Hepatocyte (in vitro differentiated cells): ENCODE measurements at places on chromosomes 1 and 21.

DNA sequence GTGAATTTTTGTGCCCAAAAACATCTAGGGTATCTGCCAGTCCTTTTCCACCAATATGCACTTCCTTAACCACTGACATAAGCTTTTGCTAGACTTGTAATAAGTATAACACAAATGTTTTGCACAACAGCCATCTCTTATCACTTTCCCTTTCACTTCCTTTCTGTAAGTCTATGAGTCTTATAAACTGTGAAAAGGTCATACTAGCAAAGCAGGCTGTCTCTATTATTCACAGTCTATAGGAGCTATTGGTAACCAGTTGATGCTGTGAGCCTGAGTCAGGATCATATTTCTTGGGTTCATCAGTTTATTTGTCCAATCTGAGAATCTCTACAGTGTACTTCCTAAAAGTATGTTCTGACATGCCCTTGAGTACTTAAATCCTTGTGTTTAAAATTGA, 172.6 kb downstream of the CHRM3 start:
- DNase-seq, result no peak

DNA sequence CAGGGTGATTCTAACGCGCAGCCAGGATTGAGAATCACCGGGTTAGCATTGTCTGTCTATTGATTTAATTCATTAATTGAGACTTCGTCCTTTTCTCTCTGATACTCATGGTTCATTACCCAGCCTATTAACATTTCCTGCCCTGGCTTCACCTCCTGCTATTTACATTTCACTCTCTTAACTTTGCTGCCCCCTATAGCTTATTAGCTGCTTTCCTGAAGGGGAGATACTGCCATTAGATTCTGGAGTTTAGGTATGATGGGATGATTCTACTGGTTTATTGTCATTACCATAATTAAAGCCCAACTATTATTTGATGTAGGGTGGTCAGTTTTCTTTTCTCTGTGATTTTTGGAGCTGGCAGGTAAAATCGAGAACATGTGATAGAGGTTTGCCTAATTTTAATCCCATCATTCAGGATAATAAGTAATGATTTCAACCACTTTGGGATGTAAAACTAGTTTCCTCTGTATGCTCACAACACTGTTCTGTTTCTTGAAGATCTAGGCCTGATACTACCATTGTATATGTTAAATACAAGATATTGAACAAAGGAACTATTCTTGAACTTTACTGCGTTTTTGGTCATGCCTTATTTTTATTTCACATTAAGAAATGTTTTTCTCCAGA, 6.4 kb downstream of the PPP2R5A start:
- DNase-seq, result peak; percentile 71

DNA sequence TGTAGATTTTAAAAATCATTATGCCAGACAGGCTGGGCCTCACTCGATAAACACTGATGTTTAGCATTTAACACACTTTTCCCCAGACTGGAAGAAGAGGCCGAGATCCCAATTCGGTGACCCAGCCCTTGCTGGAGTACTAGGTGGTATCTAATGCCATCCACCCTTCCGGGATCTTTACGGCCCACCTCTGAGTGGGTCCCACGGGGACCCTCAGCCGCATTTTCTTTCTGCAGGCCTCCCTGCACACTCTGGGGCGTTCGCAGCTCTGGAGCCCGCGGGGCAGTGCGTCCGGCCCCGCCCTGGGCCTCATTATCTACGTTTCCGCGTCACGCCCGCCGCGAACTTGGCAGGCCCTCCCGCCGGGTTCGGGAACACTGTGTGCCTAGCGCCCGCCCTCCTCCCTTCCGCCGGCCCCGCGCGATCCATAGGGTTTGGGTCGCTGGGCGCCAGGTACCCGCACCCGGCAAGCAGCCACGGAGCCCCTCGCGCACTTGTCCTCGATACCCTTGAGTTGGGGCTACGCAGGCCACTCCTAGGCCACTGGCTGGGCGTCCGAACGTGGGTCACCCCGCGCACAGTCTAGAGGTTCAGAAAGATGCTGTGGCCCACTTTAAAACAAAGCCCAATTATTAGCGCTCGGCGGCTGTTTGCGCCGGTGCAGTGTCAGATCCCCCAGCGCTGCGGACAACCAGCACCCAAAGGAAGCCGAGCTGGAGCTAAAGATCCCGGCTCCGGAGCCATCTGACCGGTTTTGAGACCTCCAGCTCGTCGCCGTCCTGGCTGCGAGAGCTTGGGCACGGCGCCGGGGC, 950 bp upstream of the EVA1C start:
- peak; percentile 67 for DNase-seq

DNA sequence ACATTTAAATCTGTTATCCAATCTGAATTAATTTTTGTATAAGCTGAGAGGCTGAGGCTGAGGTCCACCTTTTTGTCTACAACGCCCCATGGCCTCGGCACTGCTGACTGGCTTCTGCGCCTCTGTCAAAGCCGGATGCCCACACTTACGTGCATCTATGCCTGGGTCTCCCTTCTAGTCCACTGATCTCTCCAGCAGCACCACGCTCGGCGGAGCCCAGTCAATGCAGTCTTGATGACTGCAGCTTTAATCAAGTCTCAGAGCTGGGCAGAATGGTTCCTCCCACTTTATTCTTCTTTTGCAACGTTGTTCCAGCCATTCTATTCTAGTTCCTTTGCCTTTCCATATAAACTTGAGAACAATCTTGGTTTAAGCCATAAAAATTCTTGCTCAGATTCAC, 9.4 kb downstream of the PRDM15 start:
- DNase-seq, result no peak

DNA sequence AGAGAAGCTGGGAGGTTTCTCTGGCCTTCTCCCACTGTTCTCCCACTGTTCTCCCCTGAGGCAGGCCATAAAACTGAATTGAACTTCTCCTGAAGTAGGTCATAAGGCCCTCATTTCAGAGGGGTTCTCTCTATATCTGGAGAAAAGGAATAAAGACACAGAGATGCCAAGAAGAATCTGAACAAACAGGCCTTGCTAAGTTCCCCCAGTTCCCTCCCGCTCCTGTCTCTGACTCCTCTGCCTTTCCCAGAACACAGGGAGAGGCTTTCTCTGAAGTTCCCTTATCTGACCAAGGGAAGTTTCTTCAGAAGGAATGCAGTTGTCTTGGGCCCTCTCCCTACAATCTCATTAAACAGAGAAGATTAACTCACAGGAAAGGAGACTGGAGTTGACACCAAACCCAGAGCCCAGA, 83.4 kb downstream of the SLC16A1 start:
- DNase-seq, result peak; percentile 31

- no peak for DNase-seq
These were observed 15.7 kb downstream of the ZFYVE9 start for GRCh38 chr1:52157582-52157981.

DNA sequence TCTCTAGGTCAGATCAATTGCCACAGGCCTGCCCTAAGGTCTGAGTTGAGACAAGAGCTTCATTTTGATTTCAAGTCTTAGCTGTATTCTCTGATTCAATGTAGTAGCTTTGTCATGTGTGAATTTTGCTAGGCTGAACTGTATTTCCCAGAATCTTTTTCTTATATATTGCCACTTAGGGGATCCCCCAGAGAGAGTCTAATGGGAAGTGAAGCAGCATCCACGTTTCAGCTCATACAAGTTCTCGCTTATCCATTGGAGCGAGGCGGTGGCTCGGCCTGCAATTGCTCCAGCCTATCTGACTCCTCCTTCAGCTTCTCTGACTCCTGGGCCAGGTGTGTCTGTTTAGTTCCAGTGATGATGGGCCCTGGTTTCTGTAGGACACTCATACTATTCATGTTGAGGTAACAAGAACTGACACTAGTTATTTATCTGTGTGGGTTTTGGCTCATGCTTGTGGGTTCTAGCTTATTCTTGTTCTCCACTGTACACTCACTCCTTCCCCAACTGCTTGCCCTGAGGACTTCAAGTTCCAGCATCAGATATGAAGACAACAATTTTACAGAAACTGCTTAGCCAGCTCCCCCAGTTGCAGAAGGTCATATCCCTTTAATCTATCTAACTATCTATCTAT, 48.2 kb downstream of the TBX19 start:
- DNase-seq, result no peak

- DNase-seq, result no peak
These were observed 90.2 kb upstream of the RUNX1 start for GRCh38 chr21:35139382-35139715.

- DNase-seq, result no peak
These were observed 21.9 kb upstream of the MNDA start for GRCh38 chr1:158809256-158809655.

GRCh38 chr1:117638141-117638540, 32.3 kb downstream of the TENT5C start:
- no peak for DNase-seq

GRCh38 chr1:62467092-62467491, 30.2 kb downstream of the USP1 start:
- peak; percentile 6 for DNase-seq

- no peak for DNase-seq
These were observed 1183.7 kb upstream of the PRMT6 start for GRCh38 chr1:105872817-105873216.

DNA sequence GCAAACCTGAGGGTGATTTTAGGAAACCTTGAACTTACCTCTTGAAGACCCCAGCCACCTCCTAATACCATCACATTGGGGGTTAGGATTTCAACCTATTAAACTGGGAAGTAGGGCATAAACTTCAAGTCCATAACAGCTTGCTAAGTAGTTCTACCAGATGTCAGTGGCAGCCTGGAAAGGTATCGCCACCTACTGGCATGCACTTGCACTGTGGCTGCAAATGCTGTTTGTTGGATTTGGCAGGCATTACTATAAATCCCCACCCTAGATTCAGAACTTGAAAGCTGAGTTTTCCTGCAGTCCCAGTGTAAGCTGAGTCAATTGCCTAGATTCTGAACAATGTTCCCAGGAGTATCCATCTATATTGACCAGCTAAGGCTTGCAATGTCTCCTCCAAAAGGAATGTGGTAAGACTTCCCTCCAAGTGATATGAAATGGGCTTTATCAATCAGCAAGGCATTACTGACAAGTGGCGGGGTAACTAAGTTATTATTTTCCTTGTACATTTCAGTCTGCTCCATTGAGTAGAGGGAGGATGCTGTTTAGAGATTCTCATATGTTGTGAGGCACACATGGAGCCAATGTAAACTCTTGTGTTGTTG, 474.5 kb downstream of the PTPRC start:
- DNase-seq, result peak; percentile 54

GRCh38 chr1:205454903-205455335, 926 bp downstream of the BLACAT1 start:
- no peak for DNase-seq
